A549 treated with DMSO at 1 μM for 4 hours (cell line): ENCODE measurements at places on chromosomes 6 and 20. TPM values are rescaled to one million over a fixed set of nuclear protein-coding genes. Genes with fewer than 3 reads are reported as not detected.

HLA-DPA1 gene
- 0.10 TPM in 1 of 5 replicates, not detected in the others for total RNA-seq

GNAS-AS1 gene
- not detected in 5 replicates for total RNA-seq

TREM2 gene
- 0.09 TPM in 1 of 5 replicates, not detected in the others for total RNA-seq

C20orf202 gene
- 0.05 TPM in 1 of 5 replicates, not detected in the others for total RNA-seq

EMILIN3 gene
- 0.25 to 0.54 TPM (median 0.43 TPM) in 5 replicates for total RNA-seq

PCMTD2 gene
- total RNA-seq: 9.9 to 17.4 TPM (median 13.4 TPM) in 5 replicates

RAET1E gene
- 2.2 to 3.4 TPM (median 2.9 TPM) in 5 replicates for total RNA-seq

NRSN1 gene
- total RNA-seq: not detected in 5 replicates

CSE1L gene
- total RNA-seq: 89.1 to 115 TPM (median 105 TPM) in 5 replicates

RAET1G gene
- 7.5 to 12.2 TPM (median 10.3 TPM) in 5 replicates for total RNA-seq
